ENCODE measurements at places on chromosomes 4 and X.

- no peak for DNase-seq
These were observed 9.5 kb downstream of the FRMD7 start for GRCh38 chrX:132118358-132118757.

DNA sequence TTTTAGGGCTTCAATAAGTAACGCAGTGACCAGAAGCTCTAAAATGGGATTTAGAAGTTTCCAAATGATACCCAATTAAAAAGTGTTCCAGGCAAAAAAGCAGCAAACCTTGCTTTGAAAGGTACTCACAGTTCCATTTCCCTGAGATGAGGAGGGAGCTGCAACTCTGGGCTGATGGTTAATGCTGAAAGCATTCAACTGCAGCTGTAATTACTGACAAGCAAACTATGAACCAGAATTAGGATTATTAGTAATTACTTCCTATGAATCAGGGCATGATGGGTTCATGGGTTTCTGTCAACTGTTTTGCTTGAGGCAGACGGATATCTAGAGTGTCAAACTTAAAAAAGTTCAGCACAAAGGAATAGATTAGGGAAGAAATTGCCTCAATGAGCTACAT, 357.4 kb downstream of the STIM2 start:
- no peak for DNase-seq

- peak; percentile 77 for DNase-seq
These were observed 20.8 kb upstream of the SERTM2 start for GRCh38 chrX:111490688-111491087.

GRCh38 chr4:24657768-24658617, 73.6 kb upstream of the DHX15 start:
- DNase-seq = peak; percentile 44

DNA sequence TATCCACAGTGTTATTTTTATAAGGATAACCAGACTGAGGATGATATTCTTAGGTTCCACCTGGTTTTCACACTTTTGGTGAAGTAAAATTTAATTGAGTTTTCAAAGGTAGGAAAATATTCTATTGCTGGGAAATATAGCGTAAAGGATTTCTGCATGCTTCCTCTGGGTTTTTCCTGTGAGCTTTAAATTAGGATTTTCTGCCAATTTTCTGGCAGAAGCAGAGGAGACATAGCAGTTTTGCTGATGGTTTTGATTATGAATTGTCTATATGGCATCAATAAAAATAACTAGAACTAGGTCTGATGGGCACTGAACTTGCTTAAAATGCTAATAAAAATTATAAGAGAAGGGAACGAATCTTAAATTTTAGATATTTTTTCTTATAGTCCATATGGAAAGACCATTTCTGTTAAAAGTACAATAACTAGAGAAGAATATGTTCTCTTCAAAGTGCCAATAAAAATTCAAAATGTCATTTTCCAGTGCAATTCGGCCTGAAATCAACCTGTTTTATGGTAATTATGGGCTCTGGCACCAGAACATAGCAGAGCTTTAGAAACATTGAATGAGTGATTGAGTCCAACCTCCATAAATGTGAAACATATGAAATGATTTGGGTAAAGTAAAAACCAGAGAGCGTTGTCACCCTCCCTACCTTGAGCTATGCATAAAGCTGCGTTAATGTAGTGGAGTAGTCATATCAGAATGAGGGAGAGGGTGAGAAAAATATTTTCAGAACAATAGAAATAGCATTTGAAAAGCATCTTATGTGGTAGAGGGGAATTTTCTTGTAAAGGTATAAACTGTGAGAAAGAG, 279.7 kb downstream of the SPRY1 start:
- no peak for DNase-seq

GRCh38 chr4:52573551-52573950, 85.5 kb downstream of the USP46 start:
- no peak for DNase-seq

DNA sequence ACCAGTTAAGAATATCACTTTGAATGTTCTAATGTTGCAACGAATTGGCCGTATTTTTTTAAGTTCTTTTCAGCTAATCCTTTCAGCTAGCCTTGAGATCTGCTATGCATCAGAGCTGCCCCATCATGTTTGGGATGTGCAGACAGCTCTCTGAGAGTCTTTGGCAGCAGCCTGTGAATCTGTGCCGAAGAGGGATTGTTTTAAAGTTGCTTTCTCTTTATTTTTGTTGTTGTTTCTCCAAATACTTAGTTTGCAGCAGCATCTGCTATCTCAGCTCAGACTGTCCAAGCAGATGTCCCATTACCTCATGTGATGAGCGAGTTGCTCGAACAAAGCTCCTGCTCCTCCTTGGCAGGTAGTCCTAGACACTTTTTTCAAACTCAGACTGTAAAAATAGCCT, 1002.5 kb upstream of the INTU start:
- DNase-seq = no peak

- DNase-seq = peak; percentile 31
These were observed 5.7 kb downstream of the SH3BP2 start for GRCh38 chr4:2798399-2799223.

GRCh38 chrX:39855748-39856129, 242.0 kb downstream of the BCOR start:
- DNase-seq = peak; percentile 73

DNA sequence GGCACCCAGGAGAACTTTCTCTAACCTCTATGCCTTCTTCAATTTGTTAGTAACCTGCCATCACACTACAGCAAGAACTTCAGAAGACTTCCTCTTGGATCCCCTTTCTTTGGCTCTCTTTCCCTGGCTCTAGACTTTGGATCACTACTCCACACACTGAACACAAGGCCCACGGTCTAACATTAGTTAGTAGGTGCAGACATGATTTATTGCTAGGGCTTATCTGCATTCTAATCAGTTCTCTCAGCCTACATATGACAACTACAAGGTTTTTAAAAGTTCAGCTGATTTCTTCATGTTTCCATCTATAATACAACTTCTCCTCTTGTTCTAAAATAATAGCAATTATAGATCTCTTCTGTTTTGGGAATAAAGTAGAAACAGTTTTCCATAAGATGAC, 209.1 kb upstream of the ANXA10 start:
- no peak for DNase-seq

- no peak for DNase-seq
These were observed 14.1 kb downstream of the RPGR start for GRCh38 chrX:38313190-38313589.

- no peak for DNase-seq
These were observed 108.3 kb downstream of the TBC1D19 start for GRCh38 chr4:26692014-26692726.

GRCh38 chrX:34426334-34426733, 230.8 kb downstream of the TMEM47 start:
- no peak for DNase-seq

DNA sequence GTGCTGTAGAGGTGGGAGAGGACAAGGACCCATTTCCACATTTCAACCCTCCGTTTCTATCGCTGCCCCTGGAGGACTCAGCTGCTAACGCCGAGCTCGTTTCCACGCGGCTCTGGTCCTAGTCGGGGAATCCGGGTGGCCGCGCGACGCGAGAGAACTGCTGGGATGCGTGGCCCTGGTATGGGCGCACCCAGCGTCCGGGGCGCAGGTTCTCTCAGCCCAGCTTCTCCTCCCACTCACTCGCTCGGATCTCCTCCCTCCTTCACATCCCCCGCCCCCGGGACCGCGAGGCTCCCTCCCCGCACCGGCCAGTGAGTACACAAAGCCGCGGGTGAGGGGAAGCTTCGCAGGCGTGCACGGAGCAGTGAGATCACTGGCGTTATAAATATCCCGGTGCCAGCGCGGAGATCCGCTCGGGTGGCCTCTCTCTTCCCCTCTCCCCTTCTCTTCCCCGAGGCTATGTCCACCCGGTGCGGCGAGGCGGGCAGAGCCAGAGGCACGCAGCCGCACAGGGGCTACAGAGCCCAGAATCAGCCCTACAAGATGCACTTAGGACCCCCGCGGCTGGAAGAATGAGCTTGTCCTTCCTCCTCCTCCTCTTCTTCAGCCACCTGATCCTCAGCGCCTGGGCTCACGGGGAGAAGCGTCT, at the start of gene FGF5:
TSS of gene FGF5 (plus strand) at position 412 of the 649 bp plus-strand sequence. CDS start at position 573, 161 bp downstream.
- peak; percentile 84 for DNase-seq

DNA sequence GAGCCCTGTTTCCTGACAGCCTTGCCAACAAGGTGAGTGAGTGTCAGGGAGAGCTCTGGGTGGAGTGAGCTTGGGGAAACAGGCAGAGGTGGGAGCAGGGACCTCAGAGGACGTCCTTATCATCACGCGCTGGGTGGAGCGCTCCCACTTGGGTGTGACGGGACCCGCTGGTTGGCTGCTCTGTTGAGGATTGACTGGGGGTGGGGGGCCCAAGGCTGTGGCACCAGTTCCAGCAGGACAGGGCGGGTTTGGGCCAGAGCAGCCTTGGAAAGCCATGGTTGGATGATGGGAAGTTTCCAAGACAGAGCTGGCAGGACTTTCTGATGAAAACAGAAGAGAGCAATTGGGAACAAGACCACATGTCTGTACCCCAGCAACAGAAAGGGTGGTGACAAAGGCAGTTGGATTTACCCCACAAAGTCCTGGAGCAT, 3.0 kb upstream of the PCGF3 start:
- no peak for DNase-seq

GRCh38 chr4:125735102-125735501, 420.3 kb downstream of the FAT4 start:
- DNase-seq = no peak

GRCh38 chr4:91525621-91526020, 778.1 kb upstream of the GRID2 start:
- no peak for DNase-seq

DNA sequence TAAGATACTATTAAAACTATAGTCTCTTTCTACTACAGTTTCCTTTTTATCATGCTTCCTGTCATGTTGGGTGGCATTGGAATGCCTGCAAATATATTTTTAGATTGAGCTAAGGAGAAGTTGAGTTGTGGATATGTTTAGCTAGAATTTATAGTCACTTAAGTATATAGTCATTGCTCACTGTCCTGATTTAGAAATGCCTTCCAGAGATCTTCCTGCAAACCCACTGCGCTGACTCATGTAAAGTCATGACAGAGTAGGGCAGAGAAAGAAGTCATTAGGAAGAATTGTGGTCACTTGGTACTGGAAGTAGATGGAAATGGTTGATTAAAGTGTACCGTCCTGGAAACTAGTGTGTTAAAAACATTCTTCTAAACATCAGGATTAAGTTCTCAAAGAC, 490.3 kb upstream of the PABPC4L start:
- DNase-seq = no peak
